MG63 (cell line): ENCODE measurements at places on chromosomes 11 and 22. TPM values are rescaled to one million over a fixed set of nuclear protein-coding genes. Genes with fewer than 3 reads are reported as not detected.

DNA sequence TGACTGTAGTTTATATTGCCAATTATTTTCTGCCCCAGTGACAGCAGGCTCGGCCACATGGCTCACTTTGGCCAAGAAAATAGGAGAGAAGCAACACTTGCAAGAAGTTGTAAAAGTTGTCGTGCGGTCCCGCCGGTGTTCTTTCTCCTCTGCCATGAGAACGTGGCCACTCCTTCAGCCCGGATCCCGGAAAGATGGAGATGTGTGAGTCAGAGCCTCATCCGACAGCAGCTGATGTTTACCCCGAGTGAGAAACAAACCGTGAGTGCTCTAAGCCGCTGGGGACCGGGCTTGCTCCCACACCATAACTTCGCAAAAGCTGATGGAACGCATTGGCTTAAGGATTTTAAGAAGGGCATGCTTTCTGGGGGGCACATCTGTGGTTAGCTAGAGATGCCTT, 157.0 kb downstream of the CACNA1I start:
- DNase-seq: peak; percentile 31

DNA sequence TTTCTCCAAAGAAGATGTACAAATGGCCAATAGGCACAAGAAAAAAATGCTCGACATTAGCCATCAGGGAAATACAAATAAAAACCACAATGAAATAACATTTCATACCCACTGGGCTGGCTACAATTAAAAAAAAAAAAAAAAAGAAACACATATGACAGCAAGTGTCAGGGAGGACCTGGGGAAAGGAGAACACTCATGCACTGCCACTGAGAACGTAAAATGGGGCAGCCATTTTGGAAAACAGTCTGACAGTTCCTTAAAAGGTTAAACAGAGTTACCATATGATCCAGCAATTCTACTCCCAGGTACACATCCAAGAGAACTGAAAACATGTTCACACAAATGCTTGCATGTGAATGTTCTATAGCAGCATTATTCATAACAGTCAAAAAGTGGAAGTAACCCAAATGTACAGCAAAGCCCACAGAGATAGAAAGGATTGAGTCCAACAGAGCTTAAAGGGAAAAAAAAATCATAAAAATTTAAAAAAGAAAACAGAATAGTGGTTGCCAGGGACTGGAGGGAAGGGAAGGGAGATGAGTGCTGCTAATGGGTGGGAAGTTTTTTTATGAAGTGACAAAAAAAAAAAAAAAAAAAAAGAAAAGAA, 48.4 kb upstream of the CYP2D6 start:
- no peak for DNase-seq

GRCh38 chr11:23336961-23337360, 476.7 kb upstream of the CCDC179 start:
- DNase-seq: no peak

- no peak for DNase-seq
These were observed 124.5 kb downstream of the ST3GAL4 start for GRCh38 chr11:126480015-126480409.

Gene PATE2
- total RNA-seq: 0.07 TPM in 1 of 2 replicates, not detected in the other
